ENCODE measurements at places on chromosomes 5 and 9.

DNA sequence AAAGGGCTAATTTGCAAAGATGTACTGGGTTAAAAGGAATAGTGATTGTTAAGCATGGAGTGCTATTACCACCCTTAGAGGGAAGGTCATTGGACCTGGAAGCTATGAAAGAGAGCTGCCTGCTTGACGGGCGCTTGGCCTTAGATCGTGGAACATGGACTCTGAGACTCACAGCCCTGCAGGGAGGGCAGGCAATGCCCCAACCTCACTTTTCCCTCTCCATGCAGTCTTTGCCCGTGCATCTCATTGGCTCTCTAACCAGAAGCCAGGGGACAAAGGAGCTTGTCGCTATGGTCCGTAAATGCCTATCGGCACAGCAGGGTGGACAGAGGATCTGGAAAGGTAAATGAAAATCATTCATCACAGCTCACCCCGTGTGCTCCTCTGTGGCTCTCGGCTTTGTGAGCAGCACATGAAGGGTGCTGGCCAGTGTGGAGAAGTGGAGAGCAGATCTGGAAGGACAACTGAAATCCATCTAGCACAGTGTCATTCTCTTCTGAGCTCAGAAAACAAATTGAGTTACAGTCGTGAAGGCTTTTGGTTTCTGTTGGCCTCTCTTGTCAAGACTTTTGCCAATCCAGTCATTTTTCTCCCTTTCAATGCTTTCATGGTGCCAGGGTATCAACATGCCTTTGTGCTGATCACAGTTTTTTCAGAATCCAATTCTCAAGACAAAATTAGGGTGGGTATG, 186.2 kb downstream of the SNX18 start:
- DNase-seq = no peak

DNA sequence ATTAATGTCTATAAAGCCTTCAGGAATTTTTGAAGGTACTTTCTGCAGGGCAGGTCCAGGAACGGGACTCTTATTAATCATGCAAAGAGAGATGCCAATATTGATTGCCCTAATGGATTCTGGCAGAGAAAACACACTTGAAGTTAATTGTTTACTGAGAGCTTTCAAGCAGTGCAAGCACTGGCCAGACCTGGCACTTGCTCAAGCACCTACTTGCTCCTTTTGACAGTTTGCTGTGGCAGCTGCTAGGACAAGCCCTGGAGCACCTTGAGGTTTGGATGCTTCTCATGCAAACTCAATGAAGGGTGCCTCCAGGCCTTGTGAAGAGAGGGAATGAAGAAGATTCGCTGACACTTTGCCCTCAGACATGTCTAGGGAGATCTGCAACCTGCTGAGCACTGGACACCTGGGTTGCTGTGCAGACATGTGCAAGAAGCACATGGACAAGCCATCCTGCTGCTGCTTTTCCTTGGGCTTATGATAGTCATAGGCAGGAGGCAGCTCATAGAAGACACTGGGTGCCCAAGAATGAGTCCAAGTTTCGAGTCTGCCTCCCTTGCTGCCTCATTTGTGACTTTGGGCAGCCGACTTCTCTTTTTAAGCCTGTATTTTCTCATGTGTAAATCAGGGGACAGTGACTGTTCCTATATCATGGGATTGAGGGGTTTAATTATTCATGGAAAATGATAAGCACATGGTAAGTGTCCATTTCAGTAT, 88.8 kb upstream of the EQTN start:
- DNase-seq = no peak

GRCh38 chr5:69313428-69313827, 19.2 kb downstream of the CCDC125 start:
- DNase-seq = no peak

GRCh38 chr5:98308960-98309359, 464.5 kb upstream of the RGMB start:
- no peak for DNase-seq

DNA sequence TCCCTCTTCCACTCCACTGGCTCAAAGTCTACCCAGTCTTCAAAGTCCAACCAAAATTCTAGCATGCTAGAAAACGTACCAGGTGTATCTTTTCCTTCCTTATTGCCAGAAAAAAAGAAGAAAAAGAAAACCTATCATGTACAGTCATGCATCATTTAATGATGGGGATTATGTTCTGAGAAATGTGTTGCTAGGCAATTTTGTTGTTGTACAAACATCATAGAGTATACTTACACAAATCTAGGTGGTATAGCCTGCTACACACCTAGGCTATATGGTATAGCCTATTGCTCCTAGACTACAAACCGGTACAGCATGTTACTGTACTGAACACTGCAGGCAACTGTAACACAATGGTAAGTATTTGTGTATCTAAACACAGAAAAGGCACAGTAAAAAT, 104.8 kb downstream of the SREK1 start:
- DNase-seq = no peak

DNA sequence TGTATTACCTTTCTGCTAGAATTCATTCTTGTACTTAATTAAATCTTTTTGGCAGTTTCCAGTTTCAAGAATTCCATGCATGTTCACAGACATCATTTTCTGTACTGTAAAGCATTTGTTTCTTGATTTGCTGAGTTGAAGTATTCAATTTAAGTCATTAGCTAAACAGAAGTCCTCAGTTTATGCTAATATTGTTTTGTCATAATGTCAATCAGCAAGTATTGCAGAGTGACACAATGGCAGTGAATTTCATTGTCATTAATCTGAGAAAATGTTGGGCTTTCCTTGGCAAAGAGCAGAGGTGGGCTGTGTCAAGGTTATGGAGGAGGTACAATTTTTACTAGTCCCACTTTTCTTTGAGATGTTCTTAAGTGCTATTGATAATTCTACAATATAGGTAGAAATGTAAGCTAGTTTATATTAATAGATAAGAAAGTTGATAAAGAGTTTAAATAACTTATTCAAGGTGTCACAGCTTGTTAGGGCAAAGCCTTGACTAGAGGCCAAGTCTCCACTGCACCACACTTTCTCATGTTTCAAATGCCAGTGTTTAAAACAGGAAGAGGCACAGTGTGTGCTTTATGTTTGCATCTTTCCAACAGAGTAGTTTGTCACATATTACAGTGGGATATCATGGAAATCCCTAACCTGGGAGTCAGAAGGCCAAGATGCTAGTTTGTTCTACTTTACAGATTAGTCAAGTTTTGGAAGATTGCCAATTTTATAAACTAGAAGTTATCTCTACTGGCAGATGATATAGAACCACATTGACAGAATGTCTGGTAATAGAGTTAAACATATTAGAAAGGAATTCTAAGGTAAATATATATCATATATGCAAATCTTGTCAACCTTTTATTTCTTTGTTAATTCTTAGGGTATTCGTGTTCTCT, 56.3 kb downstream of the SLF1 start:
- no peak for DNase-seq

DNA sequence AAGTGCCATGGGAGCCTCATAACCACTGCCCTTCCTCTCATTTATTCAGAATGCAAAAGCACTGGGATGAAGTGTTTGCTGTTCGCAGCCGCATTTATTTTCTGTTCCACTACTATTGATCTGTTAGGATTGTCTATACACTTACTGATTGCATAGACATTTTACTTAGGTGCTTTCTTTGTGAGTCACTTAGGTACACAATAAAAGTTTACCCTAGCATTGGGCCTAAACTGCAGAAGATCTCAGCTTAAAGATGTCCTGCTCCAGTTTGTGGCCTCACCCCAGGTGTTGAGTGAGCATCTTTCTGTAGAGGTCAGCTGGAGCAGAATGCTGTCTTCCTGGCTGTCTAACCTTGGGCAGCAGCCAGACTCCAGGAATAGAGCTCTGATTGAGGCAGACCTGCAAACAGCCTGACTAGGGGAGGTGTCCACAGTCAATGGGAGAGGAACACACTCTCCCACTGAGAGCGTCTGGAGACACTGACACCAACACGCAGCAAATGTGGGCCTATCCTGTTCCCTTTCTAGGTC, 54.0 kb downstream of the GPR21 start:
- DNase-seq = no peak

GRCh38 chr5:154227090-154227489, 36.6 kb downstream of the GALNT10 start:
- DNase-seq = no peak

DNA sequence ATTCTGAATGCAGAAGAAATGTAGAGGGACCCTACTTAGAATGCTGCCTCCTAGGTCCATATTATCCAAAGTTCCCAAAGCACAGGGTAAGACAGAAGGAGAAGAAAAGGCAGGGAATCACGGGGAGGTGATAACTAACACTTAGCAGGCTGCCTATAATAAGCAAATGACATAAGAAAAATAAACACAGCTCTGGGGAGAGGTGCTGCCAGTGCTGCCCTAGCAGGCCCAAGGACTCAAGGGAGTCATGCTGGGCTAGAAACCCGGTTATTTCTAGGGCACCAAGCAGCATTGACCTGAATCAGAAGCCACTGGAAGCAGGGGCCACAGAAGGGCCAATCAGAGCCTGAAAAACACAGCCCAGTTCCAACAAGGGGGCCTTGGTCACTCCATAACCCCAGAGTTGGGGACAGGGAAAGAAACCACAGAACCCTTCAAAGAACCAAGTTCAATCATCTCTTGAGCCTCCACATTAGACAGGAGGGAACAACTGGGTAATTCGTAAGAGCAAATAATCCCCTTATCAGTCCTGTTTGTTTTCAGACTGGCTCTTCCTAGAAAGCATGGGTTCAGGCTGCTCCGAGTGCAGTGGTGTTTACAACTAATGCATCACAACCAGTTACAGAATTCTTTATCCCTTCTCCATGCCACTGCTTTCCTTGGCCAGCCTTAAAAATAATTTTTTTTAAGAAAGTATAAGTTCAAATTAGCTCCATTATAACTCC, 24.0 kb downstream of the NRG2 start:
- no peak for DNase-seq

DNA sequence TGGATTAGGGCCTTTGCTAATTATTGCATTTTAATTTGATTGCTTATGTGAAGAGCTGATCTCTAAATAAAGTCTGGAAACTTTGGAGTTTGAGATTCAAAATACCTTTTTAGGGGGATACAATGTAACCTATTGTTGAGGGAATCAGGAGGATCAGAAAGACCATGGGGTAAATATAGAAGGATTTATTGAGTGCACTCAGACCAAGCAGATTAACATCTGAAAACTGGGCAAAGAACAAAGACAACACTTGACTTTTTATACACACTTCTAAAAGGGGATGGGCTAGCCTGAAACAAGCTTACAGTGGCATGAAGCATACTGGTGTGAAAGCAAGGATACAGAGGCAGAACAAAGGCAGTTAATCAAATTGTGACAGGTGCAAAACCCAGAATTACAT, 174.3 kb downstream of the MRPS30 start:
- DNase-seq = no peak

DNA sequence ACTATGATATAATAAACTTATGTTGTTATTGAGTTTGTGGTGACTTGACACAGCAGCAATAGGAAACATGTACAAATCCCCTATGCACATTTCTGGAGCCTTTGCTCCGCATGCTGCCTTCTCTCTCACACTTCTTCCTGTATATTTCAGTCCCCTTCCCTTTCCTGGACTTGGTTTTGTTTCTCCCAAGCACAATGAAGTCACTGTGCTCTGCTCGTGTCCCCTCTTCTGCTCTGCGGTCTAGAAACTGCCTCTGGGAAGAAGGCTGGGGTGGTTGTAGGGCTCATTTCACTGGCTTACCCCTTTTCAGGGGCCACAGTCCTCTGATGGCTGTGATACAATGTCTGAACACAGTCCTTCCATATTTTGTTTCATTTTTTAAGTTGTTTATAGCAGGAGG, 15.7 kb upstream of the FGD3 start:
- DNase-seq = no peak

DNA sequence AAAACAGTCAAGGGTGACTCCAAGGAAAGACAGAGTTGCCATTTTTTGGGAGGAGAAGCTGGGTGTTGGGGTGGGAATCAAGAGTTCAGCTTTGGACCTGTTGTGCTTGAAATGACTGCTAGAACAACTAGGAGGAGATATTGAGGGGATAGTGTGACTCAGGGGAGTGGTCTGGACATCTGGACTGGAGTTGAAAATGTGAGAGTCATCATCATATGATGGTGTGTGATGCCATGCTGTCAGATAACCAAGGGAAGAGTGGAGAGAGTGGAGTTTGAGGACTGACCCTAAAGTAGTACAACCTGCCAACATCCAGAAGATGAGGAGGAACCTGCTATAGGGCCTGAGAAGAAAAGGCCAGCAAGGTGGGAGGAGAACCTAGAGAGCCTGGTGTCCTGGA, 199.7 kb downstream of the ARHGEF28 start:
- DNase-seq = no peak

GRCh38 chr5:133432956-133433532, 179.3 kb downstream of the FSTL4 start:
- no peak for DNase-seq

GRCh38 chr5:8188874-8189565, 320.1 kb downstream of the MTRR start:
- no peak for DNase-seq

DNA sequence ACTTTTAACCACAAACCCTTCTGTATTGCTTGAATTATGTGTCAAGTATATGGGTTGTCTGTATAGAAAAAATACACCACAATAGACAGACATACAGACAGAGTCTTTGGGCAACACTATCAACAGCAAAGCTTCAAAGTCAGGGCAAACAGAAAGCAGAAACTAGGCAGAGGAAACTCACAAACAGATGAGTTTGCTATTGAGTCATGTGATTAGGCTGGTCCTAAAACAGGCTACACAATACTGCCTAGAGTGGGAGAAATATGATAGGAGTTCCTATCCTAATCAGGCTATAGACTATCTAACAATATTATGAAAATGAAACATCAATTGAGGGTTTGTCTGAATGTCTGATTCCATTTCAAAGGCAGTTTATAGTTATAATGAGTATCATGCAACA, 156.4 kb downstream of the EDIL3 start:
- no peak for DNase-seq

DNA sequence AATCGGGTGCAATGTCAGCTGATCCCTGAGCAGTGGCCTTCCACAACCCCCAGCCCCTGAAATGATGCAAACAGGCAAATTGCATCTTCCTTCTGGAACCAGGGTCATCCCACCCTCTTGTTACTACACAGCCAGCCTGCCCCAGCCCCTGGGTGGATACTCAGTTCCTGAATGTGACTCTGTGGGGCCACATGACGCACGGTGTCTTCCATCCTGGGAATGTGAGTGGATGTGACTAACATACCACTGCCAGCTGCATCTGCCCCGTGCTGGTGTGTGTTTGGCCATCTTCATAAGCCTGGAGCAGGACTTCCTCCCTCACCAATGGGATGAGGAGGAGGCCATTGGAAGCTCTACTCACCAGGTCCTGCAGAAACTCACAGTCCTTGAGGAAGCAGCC, 257.9 kb upstream of the ADAMTS16 start:
- DNase-seq = no peak

GRCh38 chr5:57405984-57406383, 76.6 kb downstream of the ACTBL2 start:
- no peak for DNase-seq

GRCh38 chr5:68365889-68366288, 150.3 kb downstream of the PIK3R1 start:
- no peak for DNase-seq

DNA sequence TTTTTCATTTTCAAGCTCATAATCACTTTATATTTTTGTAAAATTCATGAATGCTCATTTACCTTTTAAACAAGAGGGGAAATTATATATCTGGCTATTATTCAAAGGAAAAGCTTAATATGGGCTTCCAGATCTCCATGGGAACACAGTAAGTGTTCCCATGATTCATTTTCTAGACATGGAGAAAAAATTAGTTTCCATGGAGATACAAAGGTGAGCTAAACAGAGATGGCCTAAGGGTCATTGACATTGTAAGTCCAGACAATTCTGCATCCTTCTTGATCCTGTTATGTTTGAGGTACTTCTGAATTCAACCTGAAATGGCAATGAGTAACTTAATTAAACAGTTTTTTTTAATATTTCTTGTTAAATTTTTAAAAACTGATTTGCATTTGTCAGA, 341.4 kb upstream of the PRR16 start:
- no peak for DNase-seq

All from common myeloid progenitor, CD34-positive (primary cell).